Stimulated activated CD4-positive, alpha-beta T cell treated with anti-CD3 and anti-CD28 coated beads, Interleukin-15, amount 100 ng/mL, for 1 hour (primary cell): ENCODE measurements at places on chromosomes 7 and 10.

- no peak for DNase-seq
Measured at GRCh38 chr10:5628451-5629302, 37.7 kb downstream of the ASB13 start.

DNA sequence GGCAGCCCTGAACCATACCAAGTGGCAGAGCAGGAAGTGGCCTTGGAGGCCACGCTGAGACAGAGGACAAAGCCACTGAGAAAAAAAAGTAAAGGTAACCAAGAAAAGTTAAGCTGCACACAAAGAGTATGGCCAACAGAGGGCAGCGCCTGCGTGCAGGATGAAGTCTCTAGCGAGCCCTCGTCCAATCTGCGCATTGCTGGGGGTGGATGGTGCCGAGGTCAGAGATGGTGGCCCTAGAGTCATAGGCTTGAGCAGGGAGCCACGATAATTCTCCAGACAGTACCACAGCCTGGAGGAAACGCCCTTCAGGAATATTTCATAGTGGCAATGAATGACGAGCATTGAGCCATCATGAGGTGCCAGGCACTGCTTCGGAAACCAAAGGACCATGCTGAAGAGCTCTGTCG lies 9.7 kb downstream of the ATP6V0E2 start:
- DNase-seq: peak; percentile 35

DNA sequence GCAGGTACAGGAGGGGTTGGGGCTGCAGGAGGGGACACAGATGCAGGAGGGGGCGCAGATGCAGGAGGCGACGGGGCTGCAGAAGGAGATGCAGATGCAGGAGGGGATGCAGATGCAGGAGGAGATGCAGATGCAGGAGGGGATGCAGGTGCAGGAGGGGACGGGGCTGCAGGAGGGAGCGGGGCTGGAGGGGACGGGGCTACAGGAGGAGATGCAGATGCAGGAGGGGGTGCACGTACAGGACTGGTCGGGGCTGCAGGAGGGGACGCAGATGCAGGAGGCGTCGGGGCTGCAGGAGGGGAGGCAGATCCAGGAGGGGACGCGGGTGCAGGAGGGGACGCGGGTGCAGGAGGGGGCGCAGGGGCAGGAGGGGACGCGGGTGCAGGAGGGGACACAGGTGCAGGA lies 66.5 kb downstream of the VWA2 start:
- DNase-seq: no peak

- no peak for DNase-seq
Measured at GRCh38 chr10:50211670-50212069, 39.6 kb downstream of the ASAH2 start.

- no peak for DNase-seq
Measured at GRCh38 chr7:106143711-106144337, 31.7 kb upstream of the SYPL1 start.

- no peak for DNase-seq
Measured at GRCh38 chr7:38317515-38317914, 44.1 kb upstream of the TARP start.

DNA sequence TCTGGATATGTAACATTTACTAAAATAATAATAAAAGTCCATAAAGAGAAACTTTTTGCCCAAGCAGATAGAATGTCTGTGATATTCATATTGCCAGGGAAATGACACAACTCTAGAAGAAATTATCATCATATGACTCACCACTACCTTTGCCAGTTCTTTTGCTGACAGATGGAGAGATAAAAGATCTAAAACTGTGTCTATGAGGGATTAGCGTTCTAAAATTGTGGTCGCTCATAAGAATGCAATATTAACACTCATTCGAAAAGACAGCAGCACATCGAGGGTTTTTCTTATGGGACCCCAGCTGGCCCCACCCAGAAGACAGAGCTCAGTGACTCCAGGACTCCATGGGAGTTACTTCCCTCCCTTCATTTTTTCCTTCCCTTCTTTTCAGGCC lies 16.6 kb upstream of the LANCL2 start:
- DNase-seq: no peak
